Neural progenitor cell (in vitro differentiated cells): ENCODE measurements at places on chromosomes 2 and 18. TPM values are rescaled to one million over a fixed set of nuclear protein-coding genes. Genes with fewer than 3 reads are reported as not detected.

ZBTB7C gene
- total RNA-seq = 0.15 and 2.3 TPM in 2 replicates

MC5R gene
- total RNA-seq = not detected in 2 replicates

NGEF gene
- 3.2 and 4.3 TPM in 2 replicates for total RNA-seq

EML6 gene
- 0.39 and 1.6 TPM in 2 replicates for total RNA-seq

PROM2 gene
- total RNA-seq = 0.95 and 2.4 TPM in 2 replicates

SLC9A2 gene
- 0.06 TPM in 1 of 2 replicates, not detected in the other for total RNA-seq

DYNAP gene
- not detected in 2 replicates for total RNA-seq

DNA sequence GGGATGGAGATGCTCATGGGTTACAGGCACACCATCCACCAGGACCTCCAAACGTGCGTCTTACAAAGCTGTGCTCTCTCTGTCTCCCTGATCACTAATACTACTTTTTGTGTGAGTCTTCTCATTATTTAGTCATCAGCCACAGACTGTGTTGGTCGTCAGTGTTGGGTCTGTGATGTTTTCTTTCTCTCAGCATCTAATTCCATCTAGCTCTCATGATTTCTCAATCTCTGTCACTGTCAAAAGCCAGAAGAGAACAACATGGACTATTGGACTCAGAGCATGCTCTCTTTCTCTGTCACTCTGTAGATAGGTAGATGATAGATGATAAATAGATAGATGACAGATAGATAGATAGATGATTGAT lies 6.0 kb upstream of the ARL4C start:
- no peak for DNase-seq

GRCh38 chr2:217275091-217275490 lies 415.2 kb upstream of the TNP1 start:
- no peak for DNase-seq

DNA sequence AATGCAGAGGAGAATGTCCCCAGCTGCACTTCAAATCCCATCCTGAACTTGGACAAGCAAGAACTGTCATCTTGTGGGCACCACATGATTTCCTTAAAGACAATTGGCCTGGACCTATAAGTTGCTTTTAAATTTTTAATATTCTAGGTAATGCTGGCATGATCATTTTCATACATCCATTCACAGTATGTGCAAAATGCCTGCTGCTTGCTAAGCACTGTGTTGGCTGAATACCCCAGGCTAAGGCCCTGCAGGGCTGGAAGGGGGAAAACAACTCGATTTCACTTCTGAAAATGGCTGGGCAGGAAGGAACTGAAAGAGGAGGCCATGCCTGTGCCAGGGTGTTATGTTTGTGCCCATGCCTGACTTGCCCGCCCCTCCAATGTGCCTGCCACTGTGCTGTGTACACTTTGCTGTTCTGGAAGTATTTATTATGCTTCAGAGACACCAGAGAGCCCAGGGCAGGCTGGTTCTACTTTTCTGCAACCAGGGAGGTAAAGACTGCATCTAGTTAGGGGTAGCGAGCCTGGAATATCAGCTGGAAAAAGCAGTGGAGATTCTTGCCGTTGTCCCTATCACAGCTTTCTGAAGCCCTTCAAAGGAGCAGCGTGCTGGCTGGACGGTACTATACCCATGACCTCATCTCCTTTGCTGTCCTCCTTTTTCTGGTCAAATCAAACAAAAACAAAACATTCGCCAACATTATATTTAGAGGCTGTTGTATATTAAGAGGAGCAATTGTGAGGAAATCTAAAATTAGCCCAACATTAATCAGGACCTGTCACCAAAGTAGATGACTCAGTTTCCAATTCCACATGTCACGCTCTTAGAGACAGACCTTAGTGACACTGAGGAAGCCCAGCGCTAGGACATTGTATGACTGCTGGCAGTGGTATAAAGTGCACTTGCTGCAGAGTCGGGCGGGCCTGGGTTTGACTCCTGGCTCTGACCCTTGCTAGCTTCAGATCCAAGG lies 158.1 kb downstream of the DDX1 start:
- no peak for DNase-seq

DNA sequence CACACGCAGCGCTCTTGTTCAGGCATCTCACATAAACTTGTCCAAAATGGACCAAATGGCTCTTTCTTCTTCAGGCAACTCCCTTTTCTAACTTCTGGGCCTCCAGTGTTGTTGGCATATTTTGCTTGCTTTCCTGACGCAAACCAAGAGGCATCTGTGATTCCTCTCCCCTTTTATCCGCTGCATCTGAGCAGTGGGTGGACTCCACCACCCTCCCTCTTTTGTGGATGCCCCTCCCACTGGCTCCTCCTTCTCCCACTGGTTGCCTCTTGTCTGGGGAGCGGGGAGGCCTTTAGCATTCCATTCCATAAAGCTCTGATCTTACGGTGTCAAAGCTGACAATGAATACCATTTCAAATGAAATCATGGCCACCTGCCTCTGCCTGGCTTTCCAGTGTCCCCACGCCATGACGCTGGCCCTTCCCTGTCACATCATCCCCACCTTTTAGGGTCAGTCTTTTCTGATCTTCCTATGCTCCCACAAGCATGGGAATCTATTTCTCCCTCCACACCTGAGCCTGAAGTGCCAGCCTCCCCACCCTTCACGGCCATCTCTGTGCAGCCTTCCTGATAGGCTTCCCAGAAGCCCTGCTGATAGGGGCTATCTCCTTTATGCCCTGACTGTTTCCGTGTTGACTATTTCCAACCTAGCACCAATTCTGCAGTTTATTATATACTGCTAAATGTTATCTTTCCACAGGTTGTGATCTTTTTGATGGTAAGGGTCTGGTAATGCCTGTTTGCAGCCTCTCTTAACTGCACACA lies 51.5 kb downstream of the RPL37A start:
- DNase-seq = peak; percentile 63

DNA sequence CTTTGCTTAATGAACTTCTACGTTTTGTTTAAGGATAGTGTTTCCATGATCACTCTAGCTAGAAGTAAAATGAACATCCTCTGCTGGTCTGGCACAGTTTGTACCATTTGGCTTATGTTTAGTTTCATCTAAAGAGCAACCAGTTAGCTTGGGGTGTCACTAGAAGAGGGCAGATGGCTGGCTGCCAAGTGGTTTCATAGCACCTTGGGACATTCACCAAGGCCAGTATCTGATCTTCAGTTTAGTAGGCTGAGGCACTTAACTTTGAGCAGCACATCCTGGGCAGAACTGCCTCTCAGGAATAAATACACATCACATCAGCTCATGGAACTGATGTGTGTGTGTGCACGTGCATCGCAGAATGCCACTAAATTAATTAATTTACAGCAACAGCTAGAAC lies 68.4 kb downstream of the NXPH2 start:
- DNase-seq = no peak

- DNase-seq = no peak
These were observed 22.2 kb downstream of the NFE2L2 start for GRCh38 chr2:177242121-177242987.

DNA sequence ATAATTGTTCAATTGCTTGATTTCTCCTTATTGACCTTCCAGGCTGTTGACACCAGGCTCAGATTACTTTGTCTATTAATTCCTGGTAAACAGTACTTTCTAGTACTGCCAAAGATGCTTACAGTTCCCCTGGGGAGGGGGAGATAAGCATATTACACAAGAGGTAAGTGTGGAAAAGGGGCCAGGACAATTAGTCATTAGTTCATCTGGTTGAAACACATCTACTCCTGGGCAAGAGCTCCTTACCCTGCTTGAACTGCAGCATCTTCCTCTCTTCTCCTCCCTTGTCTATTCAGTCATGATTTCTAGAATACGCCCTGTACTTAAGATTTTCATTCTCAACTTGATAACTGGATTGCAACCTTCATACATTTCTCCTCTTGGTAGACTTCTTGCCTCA lies 10.4 kb upstream of the SPATS2L start:
- DNase-seq = no peak

DNA sequence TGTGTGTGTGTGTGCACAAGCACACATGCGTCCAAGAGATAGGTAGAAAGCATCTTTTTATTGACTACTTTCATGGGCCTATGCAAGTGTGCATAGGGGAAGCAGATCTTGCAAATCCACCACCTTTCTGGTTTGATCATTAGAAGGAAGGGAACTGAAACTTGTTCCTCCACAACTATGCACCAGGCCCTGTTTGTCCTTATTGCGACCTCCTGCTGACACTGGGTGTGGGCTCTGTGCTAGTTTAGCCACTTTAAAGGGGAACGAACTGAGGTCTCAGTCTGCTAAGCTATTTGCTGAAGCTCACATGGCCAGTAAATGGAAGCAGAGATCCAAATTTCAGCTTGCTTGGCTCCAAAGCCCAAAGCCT lies 32.1 kb upstream of the INSIG2 start:
- no peak for DNase-seq

GRCh38 chr2:27920148-27920885 lies 29.8 kb downstream of the BABAM2 start:
- no peak for DNase-seq

DNA sequence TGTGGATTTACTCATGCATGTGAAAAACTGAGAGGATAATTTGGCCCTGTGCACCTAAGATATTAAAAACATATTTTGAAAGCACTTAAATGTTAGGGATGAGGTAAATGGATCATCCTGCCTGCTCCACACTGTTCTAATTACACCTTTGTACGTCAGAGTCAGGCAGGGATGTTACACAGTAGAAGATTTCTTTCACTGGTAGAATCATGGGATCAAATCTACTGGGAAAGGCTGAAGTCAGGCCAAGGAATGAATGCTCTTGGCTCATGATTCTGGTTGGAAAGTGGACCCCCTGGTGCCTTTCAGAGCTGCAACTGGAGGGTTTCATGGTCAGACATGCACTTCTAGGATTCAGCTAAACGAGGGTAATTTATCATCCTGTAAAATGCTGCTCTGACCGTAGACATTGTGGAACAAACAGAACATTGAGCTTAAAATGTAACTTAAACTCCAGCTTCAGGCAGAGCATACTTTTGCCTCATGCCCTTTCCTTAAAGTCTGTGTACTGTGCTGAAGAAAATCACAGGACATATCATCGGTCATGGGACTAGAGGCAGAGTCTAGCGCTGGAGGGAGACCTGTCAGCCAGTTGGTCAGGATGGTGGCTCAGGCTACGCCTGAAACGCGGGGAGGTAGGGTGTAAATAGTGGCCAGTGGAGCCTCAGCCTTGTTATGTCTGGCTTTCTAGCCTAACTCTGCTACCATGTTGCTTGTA lies 4.9 kb downstream of the KCNE4 start:
- no peak for DNase-seq

DNA sequence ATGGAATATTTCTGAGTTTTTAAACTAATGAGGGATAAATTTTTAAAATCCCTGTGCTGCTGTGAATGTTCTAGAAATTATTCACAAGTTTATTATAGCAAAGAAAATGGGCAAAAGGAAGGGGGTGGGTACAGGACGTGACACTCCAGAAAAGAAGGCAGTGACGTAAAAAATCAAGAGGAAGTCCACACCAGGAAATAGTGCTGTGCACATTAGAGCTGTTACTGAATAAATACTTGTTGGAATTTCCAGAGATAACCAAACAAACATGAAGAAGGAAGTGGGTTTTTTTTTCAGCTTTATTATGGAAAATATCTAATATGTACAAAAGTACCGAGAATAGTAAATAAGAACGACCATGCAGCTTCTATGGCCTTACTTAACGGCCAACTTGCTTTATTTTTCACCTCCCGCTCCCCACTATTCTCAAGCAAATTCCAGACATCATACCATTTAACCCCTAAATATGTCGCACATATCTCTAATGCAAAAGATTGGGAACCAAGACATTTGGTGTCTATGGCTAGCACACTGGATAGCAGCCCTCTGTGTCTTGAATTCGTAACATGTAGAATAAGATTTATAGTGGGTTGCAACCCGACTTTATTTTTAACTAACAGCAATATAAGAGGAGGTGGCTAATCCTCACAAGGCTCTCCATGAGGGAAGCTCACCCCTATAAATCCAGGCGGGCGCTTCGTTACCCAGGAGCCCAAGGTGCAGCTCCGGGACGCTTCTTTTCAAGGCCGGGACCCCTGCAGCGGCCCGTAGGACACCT lies 580 bp upstream of the NDUFV2 start:
- no peak for DNase-seq

DNA sequence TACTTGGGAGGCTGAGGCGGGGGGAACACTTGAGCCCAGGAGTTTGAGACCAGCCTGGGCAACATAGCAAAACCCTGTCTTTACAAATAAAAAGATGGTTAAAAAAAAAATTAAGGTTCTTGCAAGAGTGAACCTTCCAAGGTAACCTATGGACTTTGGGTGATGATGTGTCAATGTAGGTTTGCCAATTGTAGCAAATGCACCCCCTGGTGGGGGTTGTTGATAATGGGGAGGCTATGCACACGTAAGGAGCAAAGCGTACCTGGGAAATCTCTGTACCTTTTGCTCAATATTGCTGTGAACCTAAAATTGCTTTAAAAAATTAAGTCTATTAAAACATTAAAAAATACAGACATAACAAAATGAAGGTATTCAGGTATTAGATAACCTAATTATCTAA lies 70.4 kb downstream of the CWC22 start:
- DNase-seq = peak; percentile 66

- no peak for DNase-seq
These were observed 182.4 kb downstream of the CELF4 start for GRCh38 chr18:37383036-37383785.

- no peak for DNase-seq
These were observed 39.0 kb downstream of the VAPA start for GRCh38 chr18:9952633-9953416.
